HCEC 1CT (cell line): ENCODE measurements at places on chromosomes 7 and 10.

DNA sequence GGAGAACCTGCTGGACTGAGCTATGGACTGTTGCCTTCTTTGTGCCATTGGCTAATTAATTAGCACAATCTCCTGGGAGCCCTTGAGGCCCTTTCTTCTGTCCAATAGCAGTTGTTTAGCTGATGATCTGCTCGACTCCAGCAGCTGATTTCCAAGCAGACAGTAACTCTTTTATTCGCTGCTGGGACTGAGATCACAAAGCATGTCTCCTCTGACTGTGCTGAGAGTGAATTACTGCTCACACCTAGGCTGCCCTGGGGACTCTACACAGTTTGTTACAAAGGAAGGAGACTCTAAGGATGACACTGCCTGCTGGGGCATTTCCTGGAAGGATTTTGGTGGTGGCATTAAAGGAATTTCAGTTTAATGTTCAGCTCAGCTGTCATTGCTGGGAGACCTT lies 31.4 kb downstream of the CASP7 start:
- no peak for DNase-seq

- DNase-seq: no peak
Measured at GRCh38 chr10:96636551-96636950, 49.7 kb upstream of the TM9SF3 start.

GRCh38 chr7:35249537-35249907 lies 4.4 kb downstream of the TBX20 start:
- no peak for DNase-seq

- no peak for DNase-seq
Measured at GRCh38 chr7:149006345-149006725, 22.0 kb downstream of the PDIA4 start.

- DNase-seq: no peak
Measured at GRCh38 chr10:28894146-28894545, 216.8 kb downstream of the BAMBI start.

GRCh38 chr10:106925191-106925590 lies 239.3 kb downstream of the SORCS1 start:
- DNase-seq: no peak

- no peak for DNase-seq
Measured at GRCh38 chr7:140375323-140375722, 23.0 kb downstream of the SLC37A3 start.

DNA sequence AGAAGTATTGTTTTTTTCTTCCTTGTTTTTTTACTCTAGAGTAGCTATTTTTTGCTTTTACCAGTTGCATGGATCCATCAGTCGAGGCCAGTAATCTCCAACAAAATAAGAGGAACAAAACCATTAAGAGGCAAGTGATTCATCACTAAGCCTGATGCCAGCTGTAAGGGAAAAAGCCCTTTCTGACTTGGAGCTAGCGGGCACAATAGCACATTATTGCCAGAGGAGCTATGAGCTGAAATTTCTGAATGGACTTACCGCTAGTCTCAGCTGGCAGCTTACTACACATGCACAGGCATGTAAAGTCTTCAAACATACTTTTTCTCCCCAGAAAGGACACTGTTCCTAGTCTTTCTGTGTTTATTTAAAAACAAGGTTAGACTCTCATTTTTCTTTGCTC lies 41.6 kb upstream of the PTPRZ1 start:
- no peak for DNase-seq

DNA sequence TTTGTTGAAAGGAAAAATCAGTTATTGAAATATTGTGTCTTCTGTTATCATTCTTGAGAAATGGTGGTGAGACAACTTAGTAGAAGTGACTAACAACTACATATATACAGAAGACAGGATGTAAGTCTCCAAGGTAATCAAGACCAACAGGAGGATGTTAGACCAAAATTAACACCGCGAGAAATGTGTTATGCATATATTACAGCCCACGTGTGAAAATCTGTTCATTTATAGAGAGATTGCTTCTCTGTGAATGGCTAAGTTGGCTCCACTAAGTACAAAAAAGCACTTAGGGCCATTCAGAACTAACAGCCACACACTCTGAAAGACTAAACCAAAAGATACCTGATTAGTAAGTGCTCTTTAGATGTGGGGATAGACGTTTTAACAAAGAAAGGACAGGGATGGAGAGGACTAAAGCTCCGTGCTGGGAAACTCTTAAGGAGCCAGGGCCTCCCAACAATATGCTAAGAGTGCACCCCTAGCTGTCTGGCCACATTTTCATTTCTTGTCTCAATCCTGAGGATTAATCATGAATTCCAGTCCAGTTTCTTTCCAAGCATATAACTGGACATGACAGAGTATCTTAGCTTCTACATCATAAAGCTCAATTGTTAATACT lies 26.5 kb downstream of the HDAC9 start:
- no peak for DNase-seq

GRCh38 chr7:137691566-137691965 lies 155.2 kb downstream of the DGKI start:
- DNase-seq: no peak

DNA sequence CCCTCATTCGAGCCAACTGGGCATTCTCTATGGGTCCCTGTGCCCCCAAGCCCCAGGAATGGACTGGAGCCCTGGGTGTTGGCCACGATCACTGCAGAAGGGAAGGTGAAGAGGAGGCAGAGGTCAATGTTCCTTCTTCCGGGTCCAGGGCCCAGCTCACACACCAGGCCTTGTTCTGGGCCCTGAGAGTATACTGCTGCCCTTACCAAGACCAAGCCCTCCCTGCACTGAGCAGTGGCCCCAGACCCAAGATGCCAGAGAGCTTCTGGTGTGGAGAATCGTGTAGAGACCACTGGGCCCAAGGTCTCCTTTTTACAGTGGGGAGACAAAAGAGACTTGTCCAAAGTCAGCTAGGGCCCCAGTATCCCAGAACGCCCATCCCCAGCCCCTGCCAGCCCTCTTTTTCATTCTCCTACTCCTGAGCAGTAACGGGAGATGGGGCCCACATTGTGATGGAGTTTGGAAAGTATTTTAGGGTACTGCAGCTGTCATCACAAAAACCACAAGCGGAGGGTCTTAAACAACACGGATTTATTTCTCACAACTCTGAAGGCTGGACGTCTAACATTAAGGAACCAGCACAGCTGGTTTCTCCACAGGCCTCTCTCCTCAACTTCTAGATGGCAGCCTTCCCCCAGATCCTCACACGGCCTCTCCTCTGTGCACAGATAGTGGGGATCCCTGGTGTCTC lies 79.4 kb downstream of the PDGFA start:
- DNase-seq: no peak
